ENCODE measurements at places on chromosomes 4 and X.

DNA sequence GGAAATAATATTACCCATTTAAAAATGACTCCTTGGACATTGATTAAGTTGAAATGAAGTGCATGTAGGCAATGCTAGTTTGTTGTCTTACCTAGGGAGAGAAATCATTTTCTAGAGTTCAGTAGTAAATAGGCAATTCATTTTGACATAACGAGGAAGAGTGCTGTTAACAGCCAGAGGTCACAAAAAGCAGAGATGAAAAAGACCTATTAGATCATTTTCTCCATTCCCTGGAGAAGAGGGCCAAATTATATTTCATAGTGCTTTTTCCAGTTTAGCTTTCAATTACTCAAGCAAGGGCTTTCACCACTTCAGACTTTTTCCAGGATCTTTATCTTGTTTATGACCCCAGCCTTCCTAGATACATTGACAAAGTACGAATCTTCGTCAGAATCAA lies 374.3 kb upstream of the GALNT7 start:
- DNase-seq = no peak

DNA sequence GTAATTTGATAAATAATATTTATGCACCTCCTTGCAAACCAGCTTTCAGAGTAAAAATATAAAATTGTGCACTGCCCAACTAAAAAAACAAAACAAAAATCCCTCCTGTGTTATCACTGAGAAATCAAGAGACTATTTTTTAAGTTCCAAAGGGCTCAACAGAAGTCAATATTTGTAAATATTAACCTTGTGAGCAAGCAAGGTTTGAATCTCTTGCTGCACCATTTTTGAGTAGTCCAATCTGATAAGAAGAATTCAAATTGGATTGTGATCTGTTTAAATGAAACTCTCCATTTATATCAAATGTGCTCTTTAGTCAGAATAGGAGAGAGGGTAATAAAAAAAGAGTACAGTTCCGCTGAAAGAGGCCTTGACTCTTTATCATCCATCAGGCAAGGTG lies 520.2 kb downstream of the RAB28 start:
- DNase-seq = no peak

DNA sequence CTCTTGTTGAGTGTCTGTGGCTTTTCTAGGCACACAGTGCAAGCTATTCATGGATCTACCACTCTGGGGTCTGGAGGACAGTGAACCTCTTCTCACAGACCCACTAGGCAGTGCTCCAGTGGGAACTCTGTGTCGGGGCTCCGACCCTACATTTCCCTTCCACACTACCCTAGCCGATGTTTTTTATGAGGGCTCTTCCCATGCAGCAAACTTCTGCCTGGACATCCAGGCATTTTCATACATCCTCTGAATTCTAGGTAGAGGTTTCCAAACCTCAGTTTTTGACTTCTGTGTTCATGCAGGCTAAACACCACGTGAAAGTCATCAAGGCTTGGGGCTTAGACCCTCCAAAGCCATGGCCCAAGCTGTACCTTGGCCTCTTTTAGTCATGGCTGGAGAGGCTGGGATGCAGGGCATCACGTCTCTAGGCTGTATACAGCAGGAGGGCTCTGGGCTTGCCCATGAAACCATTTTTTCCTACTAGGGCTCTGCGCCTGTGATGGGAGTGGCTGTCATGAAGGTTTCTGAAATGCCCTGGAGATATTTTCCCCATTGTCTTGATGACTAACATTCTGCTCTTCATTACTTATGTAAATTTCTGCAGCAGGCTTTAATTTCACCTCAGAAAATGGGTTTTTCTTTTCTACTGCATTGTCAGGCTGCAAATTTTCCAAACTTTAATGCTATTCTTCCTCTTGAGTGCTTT lies 249.8 kb upstream of the CPEB2 start:
- no peak for DNase-seq

- DNase-seq = no peak
Measured at GRCh38 chrX:15882704-15883539, 28.3 kb upstream of the AP1S2 start.

- no peak for DNase-seq
Measured at GRCh38 chr4:38717604-38718003, 53.6 kb downstream of the KLF3 start.

DNA sequence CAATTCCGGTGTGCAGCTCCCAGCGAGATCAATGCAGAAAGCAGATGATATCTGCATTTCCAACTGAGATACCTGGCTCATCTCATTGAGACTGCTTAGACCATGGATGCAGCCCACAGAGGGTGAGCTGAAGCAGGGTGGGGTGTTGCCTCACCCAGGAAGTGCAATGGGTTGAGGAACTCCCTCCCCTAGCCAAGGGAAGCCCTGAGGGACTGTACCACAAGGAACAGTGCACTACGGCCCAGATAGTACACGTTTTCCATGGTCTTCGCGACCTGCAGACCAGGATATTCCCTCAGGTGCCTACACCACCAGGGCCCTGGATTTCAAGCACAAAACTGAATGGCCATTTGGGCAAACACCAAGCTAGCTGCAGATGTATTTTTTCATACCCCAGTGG lies 150.0 kb downstream of the TET2 start:
- DNase-seq = no peak

GRCh38 chr4:124144238-124144654 lies 568.3 kb downstream of the ANKRD50 start:
- no peak for DNase-seq

GRCh38 chrX:2664502-2664901 lies 26.6 kb upstream of the CD99 start:
- DNase-seq = no peak

DNA sequence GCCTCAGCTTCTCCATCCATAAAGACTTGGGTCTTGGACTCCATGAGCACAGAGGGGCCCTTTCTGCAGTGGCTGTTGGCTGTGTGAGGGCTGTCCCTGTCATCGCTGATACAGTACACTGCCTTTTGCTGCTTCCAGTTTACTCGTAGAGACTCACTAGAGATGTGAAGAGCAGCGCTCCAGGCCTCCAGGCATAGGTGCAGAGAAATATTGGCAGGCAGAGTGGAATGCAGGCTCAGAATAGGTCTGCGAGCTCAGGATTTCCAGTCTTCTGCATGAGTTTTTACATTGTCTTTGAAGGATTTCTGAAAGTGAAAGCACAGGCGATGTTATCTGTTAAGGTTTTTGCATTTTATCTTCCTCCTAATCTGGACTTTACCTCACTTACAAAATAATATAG lies 97.4 kb downstream of the AASDH start:
- DNase-seq = no peak

DNA sequence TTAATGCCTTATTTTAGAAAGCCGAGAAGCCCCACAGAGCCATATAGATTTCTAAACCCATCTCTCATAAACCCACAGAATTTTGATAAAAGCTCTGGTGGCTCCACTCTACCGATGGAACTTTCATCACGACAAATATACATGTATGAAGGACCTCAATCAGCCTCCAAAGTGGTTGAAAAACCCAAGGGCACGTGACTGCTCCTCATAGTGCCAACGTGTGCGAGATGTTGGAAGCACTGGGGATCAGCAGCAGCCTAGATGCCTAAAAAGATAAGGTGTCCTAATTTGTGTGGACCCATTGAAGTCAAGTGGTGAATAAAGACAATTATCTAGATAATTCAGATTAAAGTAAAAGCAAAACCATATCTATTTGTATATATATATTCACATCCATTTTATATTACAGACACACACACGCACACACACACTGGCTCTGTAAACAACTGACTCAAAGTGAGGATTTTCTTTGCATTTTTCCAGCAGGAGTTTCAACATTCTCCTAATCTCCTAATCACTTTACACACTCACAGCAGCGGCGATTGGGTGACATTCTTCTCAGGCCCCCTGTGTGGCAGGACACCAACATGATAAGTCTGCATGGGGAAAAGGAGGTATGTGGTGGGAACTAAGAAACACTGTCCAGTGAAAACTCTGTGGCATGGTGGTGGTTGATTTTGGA lies 2.8 kb upstream of the PITX2 start:
- no peak for DNase-seq

DNA sequence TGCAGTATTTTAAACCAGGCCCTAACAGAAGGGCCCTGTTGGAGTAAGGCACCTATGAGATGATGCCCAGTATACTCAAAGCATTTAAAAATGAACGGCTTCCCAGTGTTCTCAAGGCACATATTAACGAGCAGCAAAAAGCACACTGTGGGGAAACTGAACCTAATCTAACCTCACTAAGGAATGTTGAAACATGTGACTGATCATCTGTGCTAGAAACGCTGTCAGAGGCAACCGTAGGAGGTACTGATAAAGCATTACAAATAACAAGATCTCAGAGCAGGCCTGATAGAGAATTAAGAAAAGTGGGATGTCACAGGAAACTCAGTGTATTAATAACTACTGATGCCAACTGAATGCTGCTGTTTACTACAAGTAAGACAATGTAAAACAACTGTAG lies 24.0 kb downstream of the ASB9 start:
- no peak for DNase-seq

GRCh38 chr4:37627263-37627662 lies 58.9 kb downstream of the RELL1 start:
- DNase-seq = no peak

- no peak for DNase-seq
Measured at GRCh38 chrX:111151764-111152163, 55.8 kb downstream of the PAK3 start.

- no peak for DNase-seq
Measured at GRCh38 chrX:7515681-7516413, 327.1 kb upstream of the VCX start.

DNA sequence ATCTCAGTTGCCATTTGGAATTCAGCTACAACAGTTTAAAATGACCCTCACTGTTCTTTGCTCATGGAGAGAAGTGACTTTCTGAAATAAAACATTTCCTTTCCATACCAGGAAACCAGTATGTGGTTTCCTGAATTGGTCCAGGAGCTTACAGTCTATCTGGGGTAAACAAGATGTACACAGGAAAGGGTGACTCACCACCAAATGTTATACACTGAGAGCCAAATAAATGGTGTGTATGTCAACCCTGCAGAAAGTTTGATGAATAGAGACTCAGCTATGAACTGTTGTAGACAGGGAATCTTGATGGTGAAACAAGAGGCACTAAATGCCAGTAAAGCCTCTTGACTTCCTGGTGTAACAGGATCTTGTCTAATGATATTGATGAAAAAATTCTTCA lies 100.4 kb downstream of the HS6ST2 start:
- DNase-seq = no peak

DNA sequence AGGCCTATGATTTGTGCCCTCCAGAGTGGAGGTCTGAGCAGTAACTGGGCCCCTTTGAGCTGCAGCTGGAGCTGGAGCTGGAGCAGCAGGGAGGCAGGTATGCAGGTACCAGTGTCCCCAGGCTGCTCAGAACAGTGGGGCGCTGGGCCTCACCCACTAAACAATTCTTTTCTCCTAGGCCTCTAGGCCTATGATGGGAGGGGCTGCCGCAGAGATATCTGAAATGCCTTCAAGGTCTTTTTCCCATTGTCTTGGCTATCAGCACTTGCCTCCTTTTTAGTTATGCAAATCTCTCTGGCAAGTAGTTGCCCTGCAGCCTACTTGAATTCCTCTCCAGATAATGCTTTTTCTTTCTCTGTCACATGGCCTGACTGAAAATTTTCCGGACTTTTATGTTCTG lies 79.7 kb upstream of the OTUD4 start:
- no peak for DNase-seq

DNA sequence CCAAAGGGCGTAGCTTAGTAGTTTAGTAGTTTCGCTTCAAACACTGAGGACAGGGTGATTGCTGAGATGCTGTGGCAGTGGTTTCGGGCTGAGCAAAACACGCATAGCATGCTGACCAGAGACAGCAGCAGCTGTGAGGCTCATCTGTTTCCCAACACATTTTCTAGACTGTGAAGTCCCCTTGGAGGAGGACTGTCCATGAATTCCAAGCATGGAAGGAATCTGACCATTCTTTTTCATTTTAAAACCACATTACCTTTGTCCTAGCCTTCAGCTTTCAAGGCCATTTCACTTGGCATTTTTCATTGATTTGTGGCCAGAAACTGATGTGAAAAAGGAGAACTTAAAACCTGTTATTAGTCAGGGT lies 240.9 kb downstream of the PALLD start:
- no peak for DNase-seq

DNA sequence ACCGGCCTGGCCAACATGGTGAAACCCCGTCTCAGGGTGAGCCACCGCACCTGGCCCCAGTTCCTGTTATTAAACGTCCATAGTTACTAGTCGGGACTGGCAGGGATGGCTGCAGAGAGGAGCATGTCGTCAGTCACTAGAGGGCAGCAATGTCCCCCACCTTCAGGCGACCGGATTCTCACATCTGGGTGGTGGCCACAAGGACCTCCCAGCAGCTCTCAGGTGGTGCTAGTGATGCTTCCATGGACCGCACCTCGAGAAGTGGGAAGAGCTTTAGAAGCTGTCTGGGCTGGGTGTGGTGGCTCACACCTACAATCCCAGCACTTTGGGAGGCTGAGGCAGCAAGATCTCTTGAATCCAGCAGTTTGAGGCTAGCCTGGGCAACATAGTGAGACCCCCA lies 13.3 kb upstream of the IL3RA start:
- DNase-seq = peak; percentile 65

DNA sequence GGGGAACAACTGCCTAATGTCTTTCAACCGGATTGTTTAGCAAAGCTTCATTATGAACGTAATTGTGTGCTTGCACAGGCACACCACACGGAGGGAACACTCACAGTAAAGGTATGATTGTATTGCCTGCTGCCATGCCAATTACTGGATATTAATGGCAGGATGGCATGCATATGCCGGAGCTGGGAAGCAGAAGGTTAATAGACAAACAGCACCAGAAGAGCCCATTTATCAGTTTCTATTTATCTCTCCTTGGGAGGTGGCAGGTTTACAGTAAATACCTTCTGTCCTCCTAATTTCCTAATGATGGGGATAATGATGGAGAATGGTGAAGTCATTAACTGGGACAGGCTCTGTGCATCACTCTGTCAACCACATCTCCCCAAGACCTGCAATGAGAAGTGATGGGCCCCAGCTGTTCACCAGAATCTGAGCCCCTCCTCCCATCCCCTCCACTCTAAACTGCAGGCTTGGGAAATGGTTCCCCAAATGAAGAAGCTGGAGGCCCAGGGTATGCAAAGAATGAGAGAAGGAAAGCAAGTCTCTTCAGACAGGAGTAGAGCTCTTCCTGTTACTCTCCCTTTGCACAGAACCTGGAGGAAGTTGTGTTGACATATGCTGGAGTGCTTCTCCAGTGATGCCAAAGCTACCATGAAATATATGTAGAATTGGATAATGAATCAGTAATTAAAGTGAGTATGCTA lies 160.8 kb downstream of the NAA11 start:
- DNase-seq = no peak

DNA sequence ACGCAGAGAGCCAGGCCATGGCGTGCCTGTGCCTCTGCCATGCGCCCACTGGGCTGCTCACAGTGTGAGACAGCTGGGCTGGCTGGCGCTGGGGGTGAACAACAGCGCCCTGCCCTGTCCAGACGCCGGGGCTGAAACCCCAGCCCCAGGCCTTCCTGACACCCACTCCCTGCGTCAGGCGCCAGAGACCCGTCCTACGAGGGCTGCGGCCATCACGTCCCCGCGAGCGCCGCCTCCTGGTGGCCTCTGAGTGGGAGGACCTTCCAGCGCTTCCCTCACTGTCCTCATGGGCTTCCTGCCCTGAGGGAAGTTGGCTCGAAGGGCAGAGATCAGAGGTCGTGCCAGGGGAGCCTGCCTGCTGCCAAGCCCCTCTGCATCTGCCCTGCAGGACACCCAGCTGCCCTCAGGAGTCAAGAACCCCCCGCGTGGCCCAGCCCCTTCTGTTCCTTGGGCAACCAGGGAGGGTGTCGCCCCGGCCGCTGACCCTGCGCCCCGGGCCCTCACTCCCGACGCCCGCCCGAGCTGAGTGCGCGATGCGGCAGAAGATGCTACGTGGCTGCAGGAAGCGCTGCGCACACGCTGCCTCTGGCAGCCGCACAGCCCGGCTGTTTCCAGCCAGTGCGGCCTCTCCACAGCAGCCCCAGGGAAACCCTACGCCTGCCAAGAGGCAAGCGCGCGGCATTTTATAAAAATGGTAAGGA lies 16.2 kb downstream of the NELFA start:
- DNase-seq = no peak

Measured in CD4-positive, alpha-beta T cell treated with Interleukin-6 for 4 hours (primary cell).